ENCODE measurements at places on chromosomes 6 and 20.

GRCh38 chr6:138651491-138651890 lies 122.1 kb upstream of the CCDC28A start:
- no peak for DNase-seq

DNA sequence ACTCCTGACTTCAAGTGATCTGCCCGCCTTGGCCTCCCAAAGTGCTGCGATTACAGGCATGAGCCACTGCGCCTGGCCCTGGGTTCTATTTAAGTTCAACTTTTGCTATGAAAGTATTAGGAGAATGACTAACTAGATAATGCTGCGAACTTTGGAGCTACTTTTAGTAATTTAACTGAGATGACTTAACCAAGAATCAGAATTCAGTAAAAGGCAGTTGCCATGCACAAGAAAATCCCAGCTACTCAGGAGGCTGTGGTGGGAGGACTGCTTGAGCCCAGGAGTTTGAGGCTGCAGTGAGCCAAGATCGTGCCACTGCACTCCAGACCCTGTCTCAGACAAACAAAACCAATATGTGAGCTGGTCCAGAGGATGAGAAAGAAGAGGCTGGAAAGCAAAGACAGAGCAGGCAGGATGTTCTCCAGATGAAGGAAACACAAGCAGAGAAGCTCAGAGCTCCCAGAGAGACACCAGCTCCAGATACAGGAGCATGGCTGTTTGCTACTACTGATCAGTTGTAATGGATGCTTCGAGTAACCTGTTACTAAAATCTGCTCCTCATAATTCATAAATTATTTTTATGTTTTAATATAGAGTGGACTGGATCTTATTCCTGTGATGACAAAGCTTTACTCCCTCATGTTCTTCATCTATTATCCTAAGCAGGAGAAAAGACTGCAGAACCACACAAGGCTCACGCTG lies 23.9 kb downstream of the ZNF217 start:
- no peak for DNase-seq

GRCh38 chr6:99434702-99435530 lies 9.8 kb upstream of the PNISR start:
- DNase-seq: peak; percentile 12

DNA sequence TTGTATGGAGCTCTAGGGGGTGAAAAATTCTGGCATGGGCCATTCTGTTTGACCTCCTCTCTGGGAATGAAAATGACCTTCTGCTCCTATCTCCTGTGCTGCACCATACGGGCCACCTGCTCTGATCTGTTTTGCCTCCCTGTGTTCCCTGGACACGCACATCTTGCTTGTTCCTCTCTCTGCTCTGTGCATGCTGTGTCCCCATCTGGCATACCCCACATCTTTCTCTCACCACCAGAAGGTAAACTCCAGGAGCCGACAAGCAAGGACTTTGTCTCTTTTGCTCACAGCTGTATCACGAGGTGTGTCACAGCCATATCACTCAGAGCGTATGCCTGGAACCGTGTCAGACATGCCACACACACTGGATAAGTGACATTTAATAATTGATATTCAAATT lies 208.4 kb upstream of the DTNBP1 start:
- DNase-seq: peak; percentile 44

- no peak for DNase-seq
Measured at GRCh38 chr6:149136273-149136912, 181.1 kb upstream of the TAB2 start.

GRCh38 chr6:30611150-30611855 lies 5.7 kb downstream of the PPP1R10 start:
- DNase-seq: no peak

DNA sequence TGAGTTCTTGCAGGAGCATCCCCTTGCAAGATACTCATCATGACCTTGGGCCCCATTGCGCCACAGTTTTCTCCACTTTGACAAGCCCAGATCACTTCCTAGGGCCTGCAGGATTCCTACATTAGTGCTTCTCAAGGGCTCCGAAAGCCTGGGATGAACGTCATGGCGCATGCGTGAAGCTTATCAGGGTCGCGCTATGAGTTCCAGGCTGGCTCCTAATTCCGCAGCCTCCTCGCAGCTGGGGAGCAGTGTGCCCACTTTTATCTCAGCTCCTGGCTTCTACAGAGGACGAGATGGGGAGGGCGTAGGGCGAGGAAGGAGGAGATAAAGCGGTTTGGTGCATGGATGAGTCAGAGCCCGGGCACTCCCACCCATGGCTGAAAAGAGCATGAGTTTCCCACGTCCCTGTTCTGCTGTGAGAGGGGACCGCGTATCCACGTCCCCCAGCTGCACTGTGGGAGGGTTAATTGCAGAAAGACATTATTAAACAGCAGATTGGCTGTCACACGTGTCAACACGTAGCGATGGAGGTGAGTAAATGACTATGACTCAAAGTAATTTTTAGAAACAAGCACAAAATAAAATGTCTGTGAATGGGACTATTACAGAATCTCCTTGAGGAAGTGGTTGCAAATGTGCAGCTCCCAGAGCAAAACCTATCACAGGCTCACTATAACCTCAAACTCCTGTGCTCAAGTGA lies 72.9 kb upstream of the DSP start:
- no peak for DNase-seq

GRCh38 chr6:87282743-87283142 lies 39.6 kb upstream of the SMIM8 start:
- no peak for DNase-seq

DNA sequence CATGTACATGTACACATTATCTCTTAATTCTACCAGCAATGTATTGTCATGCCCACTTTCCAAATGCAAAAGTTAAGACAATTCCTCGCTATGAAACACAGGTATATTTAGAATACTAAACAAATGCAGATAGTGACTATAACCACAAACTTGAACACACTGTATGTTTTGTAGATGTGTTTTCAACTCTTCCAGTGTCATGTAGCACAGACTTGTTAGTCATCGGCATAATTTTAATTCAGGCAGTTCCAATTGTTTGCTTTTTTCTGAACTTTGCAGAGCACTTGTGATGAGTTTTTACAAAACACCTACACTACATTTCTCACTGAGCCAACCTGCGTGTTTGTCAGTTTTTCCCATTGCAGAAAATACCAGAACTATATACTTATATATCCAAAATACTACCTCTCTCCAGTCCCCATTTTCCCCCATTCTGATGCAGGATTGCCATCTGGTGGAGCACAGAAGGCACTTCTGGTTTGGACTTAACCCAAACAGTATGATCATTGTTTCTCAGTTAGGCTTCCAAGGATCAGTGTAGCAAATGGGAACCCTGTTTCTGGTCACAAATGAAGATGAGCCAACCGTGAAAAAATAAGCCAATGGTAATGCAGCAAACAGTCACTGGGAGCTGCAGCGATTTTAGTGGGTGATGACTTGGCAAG lies 143.4 kb downstream of the ADGRB3 start:
- peak; percentile 83 for DNase-seq
